ENCODE measurements at places on chromosomes 7 and 10.

GRCh38 chr10:119505131-119505551 lies 37.4 kb downstream of the RGS10 start:
- DNase-seq: no peak

- DNase-seq: no peak
Observed at GRCh38 chr7:107164092-107164491, 4.7 kb upstream of the HBP1 start.

GRCh38 chr7:124532166-124532565 lies 233.4 kb downstream of the GPR37 start:
- DNase-seq: peak; percentile 36

GRCh38 chr7:155919391-155920067 lies 107.3 kb upstream of the SHH start:
- DNase-seq: no peak

GRCh38 chr7:120799147-120799546 lies 58.8 kb downstream of the TSPAN12 start:
- no peak for DNase-seq

DNA sequence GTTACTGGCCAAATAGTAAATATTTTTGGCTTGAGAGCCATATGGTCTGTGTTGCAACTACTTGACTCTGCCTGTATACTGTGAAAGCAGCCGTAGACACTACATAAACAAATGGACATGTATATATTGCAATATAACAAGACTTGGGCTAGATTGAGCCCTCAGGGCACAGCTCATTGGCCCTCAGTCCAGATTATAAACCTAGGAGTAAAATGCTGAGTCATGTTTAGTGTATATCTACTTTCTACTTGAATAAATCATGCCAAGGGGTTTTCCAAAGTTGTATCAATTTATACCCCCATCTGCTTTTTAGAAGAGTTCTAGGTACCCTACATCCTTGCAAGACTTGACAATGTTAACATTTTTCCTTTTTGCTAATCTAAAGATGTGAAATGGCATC lies 27.4 kb upstream of the POU6F2 start:
- no peak for DNase-seq

GRCh38 chr7:7959979-7960670 lies 8.5 kb upstream of the GLCCI1 start:
- no peak for DNase-seq

DNA sequence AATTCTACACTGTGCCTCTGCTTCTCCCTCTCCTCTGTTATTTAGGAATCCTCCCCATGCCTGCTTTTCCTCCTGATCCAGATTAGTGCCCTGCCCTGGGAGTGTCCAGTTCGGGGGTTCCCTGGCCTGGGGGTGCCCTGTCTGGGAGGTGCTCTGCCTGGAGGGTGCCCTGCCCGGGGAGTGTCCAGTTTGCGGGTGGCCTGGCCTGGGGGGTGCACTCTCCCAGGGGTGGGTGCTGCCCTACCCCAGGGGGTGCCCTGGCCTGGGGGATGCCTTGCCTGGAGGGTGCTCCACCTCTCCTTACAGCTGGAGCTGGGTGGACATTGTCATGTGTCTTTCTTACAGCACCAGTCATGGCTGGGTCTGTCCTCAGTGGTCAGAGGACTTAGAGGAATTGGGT lies 20.2 kb downstream of the RAMP3 start:
- no peak for DNase-seq

DNA sequence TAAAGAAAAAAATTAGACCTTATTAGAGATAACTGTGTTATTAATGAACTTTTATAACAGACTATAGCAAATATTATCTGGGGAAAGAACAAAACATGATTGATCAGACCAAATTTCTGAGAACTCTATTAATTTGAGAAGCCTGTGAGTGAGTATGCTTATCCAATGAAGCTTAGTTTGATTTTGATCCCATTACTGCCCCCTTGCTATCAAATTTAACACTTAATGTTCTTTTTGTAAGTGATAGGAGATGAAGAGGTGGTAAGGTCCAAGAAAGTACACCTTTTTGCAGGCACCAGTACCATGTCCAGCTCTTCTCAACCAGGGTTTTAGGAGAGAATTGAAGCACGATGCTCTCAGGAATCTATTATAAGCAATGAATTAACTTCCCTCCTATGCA lies 49.9 kb downstream of the ZNF365 start:
- DNase-seq: no peak

DNA sequence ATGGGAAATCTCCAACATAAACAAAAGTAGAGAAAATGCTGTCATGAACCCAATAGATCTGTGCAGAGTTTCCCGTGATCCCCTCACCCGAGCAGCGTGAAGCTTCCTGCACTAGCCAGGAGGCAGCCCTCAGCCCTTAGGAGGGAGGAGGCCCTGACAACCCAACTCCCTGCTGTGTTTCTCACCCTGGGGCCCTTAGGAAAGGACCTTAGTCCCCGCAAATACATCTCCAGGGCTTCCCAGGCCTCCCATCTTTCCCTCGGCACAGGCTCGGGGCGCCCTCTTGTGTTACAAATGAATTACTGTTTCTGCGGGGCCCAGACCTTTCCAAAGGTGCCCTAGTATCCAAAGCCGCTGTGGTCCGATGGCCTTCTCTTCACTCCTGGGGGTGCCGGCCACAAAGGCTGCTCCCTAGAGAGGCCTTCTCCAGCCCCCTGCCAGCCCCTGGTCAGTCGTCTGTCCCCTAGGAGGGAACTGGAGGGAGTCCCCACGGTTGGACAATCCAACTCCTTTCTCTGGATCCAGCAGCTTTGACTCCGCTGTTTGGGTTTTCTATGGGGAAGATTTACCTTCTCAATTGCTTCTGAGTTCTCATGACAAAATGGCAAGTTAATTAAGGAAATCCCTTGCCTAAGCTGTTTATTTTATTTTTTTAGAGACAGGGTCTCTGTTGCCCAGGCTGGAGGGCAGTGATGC lies 49.9 kb upstream of the SH2B2 start:
- DNase-seq: peak; percentile 4

- no peak for DNase-seq
Observed at GRCh38 chr10:85594239-85594638, 772.4 kb downstream of the GRID1 start.

DNA sequence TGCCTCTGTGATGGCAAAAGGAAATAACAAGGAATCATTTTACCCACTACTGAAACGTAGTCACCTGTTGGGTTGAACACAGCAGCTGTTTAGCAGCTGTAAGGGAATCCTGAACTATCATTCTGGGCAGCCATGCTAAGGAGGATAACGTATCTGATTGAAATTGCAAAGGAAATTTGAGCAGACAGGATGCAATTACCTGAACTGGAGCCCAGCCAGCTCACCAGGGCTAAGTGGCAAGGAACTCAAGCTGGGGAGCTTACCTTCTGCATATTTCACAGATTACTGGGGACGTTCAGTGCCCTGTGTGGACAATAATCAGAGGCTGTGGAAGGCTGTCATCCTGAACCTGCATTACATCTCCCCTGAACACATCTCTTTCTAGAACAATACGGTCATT lies 650.5 kb downstream of the SORCS3 start:
- DNase-seq: no peak

GRCh38 chr7:84654273-84654672 lies 459.7 kb upstream of the SEMA3A start:
- DNase-seq: no peak

DNA sequence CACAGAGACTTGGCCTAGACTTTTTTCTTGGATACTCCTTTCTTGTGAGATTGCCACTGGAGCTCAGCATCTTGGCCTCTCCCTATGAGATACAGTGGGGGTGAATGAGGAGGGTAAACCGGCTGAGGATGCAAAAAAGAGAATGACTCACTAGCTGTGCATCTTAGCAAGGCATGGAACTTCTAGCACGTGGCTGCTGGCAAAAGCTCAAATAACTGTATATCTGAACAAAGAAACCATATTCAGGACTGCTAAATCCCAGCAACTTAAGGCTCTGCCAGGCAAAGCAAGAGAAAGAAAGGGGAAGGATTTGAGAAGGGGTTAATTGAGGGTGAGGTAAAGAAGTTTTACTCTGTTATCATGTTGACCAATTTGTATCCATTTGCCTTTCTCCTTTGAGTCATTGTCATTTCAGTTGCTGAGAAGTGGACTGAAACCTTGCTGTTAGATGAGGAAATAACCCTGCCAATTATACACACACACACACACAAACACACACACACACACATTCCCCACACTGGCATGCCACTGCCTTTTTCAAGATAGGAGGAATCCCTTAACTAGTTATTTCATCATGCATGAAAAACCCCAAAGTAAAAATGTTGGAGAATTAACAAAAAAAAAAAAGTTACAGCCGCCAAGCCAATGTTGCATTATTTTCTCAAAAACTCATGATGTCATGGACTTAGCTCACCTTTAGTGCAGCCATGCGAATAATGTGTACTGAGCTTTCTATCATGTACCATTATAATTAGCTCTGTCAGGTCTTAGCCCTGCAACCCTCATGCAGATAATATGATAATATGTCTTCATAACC lies 997.3 kb downstream of the LRMDA start:
- DNase-seq: peak; percentile 87

- no peak for DNase-seq
Observed at GRCh38 chr7:44432381-44432977, 58.0 kb downstream of the NUDCD3 start.

DNA sequence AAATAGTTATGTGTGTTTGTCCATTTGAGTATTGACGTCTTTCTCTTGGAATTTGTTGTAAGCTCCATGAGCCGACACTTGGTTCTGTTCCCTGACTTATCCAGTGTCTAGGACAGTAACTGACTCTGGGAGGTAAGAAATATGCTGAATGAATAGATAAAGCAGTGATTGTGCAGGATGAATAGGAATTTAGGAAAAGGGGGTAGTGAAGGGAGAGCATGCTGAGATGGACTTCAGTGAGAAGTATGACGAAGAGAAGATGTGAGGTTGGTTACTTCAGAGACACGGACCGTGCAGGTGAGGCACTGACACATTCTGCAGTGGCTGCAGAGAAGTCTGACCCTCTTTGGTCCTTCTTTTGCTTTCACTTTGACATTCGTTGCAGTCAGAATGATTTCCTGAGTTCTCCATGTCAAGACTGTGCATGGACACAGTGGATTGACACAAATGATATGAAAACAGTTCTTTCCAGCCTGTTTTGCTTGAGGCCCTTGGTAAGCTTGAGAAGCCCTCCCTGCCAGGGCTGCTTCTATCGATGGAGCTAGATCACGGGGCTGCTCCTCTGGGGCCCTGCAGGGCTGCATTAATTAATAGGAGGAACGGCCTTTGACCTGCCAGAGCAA lies 261.5 kb upstream of the SORCS1 start:
- no peak for DNase-seq

- no peak for DNase-seq
Observed at GRCh38 chr7:108460964-108461363, 4.7 kb upstream of the NRCAM start.

- no peak for DNase-seq
Observed at GRCh38 chr7:74606101-74606908, 51.2 kb upstream of the GTF2I start.

DNA sequence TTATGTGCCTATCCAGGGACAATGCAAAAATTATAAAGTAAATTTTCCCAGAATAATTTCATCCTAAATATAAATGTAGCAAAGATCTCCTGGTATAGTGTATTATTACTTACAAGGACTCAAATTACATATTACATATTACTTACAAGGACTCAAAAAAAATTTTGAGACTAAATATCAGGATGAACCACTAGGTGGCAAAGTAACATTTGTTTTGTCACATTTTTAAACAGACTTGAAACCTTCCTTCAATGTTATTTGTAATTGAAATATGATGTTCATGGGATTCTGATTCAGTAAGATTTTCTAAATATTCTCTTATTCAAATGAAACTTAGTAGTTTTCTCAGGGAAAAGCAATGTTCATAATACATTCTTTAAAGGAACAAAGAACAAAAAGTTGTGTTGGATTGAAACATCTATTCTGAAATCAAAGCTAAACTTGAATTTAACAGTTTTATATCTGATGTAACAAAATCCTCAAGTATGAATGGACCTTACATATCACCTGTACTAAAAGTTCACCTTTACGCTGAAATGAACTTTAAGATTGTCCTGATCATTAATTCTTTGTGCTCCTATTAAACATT lies 74.3 kb upstream of the GNAI1 start:
- DNase-seq: no peak

GRCh38 chr7:82323806-82324205 lies 119.8 kb downstream of the CACNA2D1 start:
- DNase-seq: no peak

DNA sequence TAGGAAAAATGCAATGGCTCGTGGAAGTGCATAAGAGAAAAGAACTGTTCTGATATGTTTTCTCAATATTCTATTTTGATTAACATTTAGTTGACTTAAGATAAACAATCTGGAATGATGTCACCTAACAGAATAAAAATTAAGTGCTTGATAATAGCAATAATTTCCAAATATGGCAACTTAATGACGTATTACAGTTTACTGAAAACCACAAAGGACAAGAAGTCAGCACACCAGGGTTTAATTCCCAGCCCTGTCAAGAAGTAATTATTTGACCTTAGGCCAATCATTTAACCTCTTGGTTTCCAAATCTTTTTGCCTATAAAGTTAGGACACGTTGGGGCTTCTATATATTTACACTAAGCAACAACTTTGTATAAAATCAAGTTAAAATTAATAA lies 95.7 kb downstream of the CABCOCO1 start:
- DNase-seq: no peak

DNA sequence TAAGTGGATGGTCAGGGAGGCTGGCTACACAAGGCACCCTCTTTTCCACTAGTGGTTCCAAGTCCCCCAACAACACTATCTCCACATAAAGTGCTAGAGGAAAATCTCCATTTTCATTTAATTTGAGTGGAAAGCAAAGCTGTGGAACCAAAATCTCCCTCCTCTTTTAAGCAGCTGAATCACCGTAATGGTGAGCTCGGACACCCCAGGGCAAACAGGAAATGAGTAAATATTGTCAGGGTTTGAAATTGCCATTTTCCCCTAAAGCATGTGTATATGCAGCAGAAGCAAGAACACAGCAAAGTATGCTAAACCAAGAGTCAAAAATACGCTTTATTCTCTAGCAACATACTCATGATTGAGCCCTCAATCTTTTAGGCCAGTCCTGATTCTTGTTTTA lies 143.7 kb downstream of the GPAM start:
- DNase-seq: no peak

- DNase-seq: no peak
Observed at GRCh38 chr7:77913977-77914607, 115.5 kb downstream of the PHTF2 start.

GRCh38 chr10:46250481-46250880 lies 36.3 kb upstream of the ANTXRL start:
- no peak for DNase-seq

- peak; percentile 100 for DNase-seq
Observed at GRCh38 chr7:22561321-22561811, 61.4 kb upstream of the STEAP1B start.

Data from HS-5 (cell line).